ENCODE measurements at places on chromosomes 12 and 14.

DNA sequence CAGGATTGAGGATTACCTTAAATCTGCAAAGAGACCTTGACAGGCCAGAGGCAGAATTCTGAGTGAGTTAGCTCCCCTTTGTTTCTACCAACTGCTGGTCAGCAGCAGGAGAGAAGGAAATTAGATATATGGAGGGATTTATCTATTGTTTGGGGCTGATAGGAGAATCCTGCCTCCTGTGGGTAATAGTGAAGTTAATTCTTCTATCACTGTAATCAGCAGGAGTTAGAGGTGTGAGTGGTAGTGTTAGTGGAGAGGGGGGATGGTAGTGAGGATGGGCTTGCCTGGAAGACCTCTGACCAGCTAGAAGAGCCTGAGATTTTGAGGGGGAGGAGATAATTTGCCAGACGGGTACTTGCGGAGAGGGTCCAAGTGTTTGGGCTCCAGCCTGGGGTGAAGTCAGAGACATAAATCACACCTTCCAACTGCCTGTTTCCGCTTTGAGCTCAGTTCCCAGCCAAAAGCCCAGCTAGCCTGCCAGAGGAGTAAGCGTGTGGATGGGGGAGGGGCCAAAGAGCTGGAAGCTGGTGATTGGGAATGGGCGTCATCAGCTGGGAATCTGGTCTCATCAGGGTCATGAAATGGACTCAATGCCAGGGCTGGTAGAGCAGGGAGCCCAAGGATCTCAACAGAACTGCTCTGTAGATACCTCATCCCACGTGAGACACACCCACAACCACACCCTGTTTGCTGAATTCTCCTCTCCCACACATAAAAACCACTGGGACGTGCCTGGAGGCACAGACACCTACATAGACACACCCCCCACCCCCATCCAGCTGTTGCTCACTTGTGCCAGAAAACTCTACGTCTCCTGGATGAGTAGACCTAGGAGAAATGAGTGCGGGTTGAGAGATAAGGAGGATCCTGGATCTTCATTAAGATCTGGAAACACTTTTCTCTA lies 13.1 kb upstream of the ITGA5 start:
- DNase-seq, result no peak

GRCh38 chr12:56758728-56759262 lies 4.3 kb upstream of the HSD17B6 start:
- no peak for DNase-seq

DNA sequence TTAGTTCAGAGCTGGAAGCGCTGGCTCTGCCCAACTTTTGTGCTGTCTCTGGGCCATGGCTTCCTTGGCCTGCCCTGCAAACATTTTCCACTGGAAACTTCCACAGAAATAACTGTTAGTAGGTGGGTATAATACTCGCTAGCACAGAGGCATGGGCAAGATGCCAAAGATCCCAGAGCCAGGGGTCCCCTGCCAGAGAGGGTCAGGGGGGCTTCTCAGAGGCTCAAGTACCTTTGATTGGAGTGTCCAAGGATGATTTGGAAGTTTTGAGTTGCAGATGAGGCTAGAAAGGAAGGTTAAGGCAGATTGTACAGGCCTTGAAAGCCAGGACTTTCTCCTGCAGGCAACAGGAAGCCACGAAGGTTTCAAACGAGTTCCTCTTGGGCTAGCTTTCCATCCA lies 187.6 kb downstream of the DICER1 start:
- no peak for DNase-seq

DNA sequence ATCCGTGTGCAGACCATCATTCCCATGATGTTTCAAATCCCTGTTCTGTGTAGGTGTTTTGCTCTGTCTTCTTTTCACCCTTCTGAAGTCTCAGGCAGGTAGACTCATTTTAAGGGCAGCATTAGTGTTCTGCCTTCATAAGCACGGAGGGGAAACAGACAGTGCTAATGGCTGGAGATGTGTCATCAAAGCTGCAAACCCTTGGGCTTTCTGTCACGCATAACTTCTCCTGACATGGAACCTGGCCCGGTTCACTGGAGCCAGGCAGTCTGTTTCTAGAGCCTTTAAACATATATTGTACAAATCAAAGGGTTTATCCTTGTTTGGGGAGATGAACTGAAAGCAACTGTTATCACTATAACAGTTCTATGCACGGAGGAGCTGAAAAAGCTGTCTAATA lies 141.4 kb downstream of the TMEM132D start:
- DNase-seq, result no peak

DNA sequence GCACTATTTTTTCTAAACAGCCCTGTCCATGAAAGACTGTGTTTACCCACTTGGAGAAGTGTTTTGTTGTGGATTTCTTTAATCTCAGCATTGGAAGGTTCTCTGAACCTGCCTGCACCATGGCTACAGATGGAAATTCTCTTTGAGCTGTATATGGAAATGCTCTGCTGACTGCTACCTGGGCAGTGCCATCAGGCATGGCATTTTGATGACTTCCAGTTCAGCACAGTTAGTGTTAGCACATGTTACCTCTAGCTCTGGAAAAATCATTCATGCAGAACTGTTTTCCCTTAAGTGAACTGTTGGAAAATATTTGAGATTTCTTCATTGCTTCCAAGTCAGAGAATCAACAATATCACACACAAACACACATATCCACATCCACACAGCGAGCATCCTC lies 52.6 kb upstream of the RIC8B start:
- no peak for DNase-seq

DNA sequence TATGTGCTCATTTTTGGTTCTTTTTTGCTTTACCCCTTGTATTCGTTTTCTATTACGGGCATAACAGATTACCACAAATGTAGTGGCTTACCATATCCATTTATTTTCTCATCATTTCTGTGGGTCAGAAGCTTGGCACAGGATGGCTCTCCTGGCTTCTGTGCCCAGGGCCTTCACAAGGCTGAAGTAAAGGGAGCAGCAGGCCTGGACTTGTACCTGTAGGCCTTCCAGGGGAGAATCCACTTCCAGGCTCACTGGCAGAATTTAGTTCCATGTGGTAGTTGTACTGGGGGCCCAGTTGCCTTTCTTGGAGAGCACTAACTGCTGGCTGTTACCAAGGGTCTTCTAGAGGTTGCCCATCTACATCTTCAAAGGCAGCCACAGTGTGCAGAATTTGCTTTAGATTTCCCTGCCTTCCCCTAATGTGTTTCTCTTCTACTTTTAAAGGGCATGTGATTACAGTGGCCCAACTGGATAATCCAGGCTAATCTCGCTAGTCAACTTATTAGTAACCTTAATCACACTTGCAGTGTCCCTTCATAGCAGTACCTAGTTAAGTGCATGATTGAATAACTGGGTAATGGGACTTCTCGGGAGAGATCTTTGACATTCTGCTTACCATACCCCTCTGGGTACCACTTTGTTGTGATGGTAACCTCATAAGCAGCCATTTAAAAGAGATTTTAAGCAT lies 67.0 kb downstream of the CRADD start:
- no peak for DNase-seq

DNA sequence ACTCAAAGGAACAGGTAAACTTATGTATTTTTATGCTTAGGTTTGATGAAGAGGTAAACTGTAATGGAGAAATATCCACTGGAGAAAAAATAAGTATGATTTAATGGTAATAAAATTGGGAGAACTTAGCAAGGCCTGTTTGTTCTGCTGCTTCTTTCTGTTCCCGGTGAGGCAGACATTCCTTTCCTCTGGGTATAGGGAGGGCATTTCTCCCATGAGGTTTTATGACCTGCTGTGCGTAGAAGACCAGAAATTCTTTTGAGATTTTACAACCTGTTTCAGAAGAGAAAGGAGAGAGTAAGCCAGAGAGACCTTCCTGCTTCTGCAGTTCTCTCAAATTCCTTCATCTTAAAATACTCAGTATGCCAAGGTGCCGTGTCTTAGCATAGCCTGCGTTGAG lies 139.4 kb upstream of the RMST start:
- no peak for DNase-seq

DNA sequence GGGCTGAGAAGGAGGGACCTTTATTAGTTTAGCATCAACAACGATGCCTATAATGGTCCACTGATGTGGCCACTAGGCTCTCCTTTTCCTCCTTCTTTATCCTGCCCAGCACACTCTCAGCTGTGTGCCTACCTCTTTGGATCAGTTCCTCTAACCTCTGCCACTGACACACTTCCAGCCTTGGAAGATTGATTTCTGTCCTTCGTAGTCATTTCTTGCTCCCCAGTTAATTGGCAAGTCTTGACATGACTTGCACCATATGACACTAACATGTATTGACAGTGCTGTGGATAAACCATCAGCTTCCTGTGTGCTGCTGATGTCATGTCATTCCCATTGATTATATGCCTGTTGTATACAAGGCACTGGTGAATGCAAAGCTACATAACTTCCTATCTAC lies 90.2 kb upstream of the PLEKHG7 start:
- no peak for DNase-seq

DNA sequence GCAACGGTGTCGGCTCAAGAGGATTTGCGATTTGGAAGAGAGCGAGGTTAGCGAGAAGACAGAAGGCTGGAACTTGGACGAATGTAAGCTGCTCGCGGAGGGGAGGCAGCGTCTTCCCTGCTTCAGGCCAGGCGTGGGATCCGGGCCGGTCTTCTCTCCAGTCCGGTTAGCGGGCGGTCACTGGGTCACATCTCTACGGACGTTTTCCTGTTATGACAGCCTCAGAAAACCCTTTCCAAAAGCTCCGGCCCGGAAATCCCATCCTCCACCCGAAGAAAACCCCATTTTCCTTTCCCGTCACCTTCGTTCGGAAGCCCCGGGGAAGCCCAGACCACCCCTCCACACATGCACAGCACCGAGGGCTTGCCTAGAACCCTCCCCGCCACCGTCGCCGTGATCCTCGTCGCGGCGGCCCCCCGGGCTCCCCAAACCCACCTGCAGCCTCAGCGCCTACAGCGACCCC lies 268 bp downstream of the NDUFB1 start:
- no peak for DNase-seq
